ENCODE measurements at places on chromosomes 7 and 10. TPM values are rescaled to one million over a fixed set of nuclear protein-coding genes. Genes with fewer than 3 reads are reported as not detected.

The GPR146 gene
- 14.6 TPM for polyA plus RNA-seq

The TSPAN14 gene
- 21.5 TPM for polyA plus RNA-seq

- peaks cover 49% of the 10 kb centered on the region for H3K36me3 ChIP-seq
- no peaks in the 10 kb centered on the region for H3K27me3 ChIP-seq
- DNase-seq: no peak
- H3K4me3 ChIP-seq: no peak overlapping the region
Measured at GRCh38 chr7:500521-501420, 18.9 kb downstream of the PDGFA start.

DNA sequence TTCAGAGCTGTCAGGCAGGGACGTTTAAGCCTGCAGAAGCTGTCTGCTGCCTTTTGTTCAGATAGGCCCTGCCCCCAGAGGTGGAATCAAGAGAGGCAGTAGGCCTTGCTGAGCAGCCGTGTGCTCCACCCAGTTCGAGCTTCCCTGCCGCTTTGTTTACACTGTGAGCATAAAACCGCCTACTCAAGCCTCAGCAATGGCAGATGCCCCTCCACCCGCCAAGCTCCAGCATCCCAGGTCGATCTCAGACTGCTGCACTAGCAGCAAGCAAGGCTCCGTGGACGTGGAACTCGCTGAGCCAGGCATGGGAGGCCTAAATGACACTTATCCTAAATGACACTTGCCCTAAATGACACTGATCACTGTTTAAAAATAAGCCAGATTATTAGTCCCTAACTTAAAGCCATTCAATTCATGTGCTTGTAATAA lies 6.8 kb upstream of the ASB15 start:
- H3K4me1 ChIP-seq: no peaks in the 10 kb centered on the region
- H3K4me3 ChIP-seq: no peak overlapping the region
- DNase-seq: peak; percentile 54

DNA sequence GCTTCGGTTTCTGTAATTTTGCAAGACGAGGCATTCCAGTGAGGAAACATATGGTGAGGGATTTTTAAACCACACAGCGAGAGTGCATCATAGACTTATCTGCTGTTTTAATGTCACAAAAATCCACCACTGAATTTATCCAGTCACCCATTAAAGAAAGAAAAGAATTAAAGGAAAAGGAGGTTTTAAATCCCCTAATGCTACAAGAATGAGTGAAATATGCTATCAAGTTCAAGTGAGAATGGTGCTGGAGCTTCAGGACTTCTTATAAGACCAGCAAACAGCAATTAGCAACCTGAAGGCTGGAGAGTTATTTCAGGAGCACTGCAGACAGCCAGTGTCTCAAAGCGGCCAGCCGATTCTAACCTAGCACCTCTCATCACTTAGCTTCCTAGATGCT lies 439.1 kb upstream of the MGMT start:
- H3K4me3 ChIP-seq: no peak overlapping the region
- no peak overlapping the region for H3K27ac ChIP-seq

DNA sequence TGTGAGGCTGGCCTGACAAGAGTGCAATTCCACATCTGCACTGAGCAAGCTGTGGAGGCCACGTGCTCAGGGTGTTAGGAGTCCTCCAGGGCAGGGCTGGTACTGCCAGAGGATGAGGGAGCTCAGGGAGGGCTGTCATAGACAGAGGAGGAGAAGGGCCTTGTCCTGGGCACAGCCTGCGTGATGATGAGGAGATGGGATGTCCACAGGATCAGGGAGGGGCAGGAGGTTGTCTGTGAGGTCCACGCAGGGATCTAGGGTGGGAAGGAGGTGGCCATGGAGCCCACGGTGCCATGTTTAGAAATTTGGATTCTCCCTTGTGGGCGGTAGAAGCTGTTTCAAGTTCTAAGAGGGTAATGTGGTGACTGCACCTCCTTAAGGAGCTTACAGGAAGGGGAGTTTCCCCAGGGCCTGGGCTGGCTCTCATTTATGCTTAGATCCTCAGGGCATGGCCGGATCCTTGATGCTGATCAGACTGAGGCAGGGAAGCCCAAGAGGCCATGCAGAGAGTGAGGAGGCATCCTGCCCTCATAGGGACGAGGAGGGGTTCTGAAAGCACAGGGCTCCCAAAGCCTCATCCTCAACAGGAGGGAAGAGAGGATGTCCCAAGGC lies 30.3 kb downstream of the CHAT start:
- DNase-seq: no peak
- peaks cover 60% of the 10 kb centered on the region for H3K27me3 ChIP-seq
- H3K36me3 ChIP-seq: no peaks in the 10 kb centered on the region
- no peak overlapping the region for H3K27ac ChIP-seq
- no peaks in the 10 kb centered on the region for H3K4me1 ChIP-seq
- H3K4me3 ChIP-seq: no peak overlapping the region

- H3K27me3 ChIP-seq: no peaks in the 10 kb centered on the region
- peaks cover 25% of the 10 kb centered on the region for H3K36me3 ChIP-seq
- no peak overlapping the region for H3K4me3 ChIP-seq
- no peaks in the 10 kb centered on the region for H3K4me1 ChIP-seq
- no peak for DNase-seq
Measured at GRCh38 chr10:70111496-70111895, 21.1 kb downstream of the AIFM2 start.

GRCh38 chr7:38220452-38220851 lies 42.4 kb downstream of the STARD3NL start:
- peaks cover 73% of the 10 kb centered on the region for H3K36me3 ChIP-seq
- DNase-seq: no peak
- no peaks in the 10 kb centered on the region for H3K27me3 ChIP-seq
- no peak overlapping the region for H3K4me3 ChIP-seq
- peaks cover 19% of the 10 kb centered on the region for H3K4me1 ChIP-seq
- no peak overlapping the region for H3K27ac ChIP-seq

DNA sequence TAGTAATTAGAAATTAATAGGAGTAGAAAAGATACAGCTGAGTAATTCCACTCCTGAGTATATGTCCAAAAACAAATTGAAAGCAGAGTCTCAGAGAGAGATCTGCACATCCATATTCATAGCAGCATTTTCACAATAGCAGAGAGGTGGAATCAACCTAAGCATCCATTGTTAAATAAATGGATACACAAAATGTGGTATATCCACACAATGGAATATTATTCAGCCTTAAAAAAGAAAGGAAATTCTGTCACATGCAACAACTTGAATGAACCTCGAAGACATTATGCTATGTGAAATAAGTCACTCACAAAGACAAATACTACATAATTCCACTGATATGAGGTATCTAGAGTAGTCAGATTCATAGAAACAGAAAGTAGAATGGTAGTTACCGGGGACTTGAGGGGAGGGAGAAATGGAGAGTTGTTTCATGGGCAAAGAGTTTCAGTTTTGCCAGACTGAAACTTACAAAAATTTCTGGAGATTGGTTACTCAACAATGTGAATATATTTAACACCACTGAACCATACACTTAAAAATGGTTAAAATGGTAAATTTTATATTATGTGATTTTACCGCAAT lies 18.4 kb downstream of the VTI1A start:
- no peak overlapping the region for H3K27ac ChIP-seq
- no peak for DNase-seq
- no peak overlapping the region for H3K4me3 ChIP-seq
- H3K36me3 ChIP-seq: no peaks in the 10 kb centered on the region

DNA sequence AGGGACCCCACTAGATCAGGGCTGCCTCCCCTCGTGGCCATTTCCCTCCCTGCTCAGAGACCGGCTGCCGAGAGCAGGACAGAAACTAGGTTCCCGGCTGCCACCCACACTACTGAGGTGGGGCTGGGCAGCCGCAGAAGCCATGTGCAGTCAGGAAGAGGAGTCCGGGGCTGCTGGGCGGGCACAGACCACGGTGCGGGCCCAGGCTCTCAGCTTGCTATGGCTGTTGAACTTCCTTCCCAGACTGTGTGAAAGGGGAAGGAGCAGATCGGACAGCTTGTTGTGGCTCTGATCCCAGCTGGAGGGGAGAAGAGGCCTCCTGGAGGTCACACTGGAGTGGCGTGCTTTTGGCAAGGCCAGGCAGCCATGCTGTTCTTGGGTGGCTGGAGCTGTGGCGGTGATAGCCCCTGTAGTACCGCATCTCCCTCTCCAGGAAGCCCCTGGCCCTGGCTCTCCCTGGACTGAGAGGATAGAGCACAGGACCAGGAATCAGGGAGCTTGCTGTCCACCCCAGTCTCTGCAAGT lies 56.8 kb downstream of the HK1 start:
- no peaks in the 10 kb centered on the region for H3K27me3 ChIP-seq
- no peak for DNase-seq
- peaks cover 73% of the 10 kb centered on the region for H3K4me1 ChIP-seq
- H3K36me3 ChIP-seq: peaks cover 12% of the 10 kb centered on the region
- H3K27ac ChIP-seq: peak overlapping the region; percentile 6

- no peak for DNase-seq
- peaks cover 43% of the 10 kb centered on the region for H3K4me1 ChIP-seq
- peak overlapping the region; percentile 3 for H3K4me3 ChIP-seq
- no peaks in the 10 kb centered on the region for H3K36me3 ChIP-seq
- H3K27me3 ChIP-seq: peaks cover 97% of the 10 kb centered on the region
- no peak overlapping the region for H3K27ac ChIP-seq
Measured at GRCh38 chr10:101217044-101217425, 12.2 kb downstream of the LBX1 start.

Data from stomach (tissue), 19 donors.